A673 (cell line): ENCODE measurements at places on chromosomes 5 and 9. TPM values are rescaled to one million over a fixed set of nuclear protein-coding genes. Genes with fewer than 3 reads are reported as not detected.

- no peak overlapping the region for H3K4me3 ChIP-seq
- H3K27ac ChIP-seq: no peak overlapping the region
- H3K4me1 ChIP-seq: no peaks in the 10 kb centered on the region
- no peaks in the 10 kb centered on the region for H3K36me3 ChIP-seq
These were observed 18.3 kb upstream of the IRX4 start for GRCh38 chr5:1901061-1901460.

KLHL3 gene
- 0.58 and 0.66 TPM in 2 replicates for total RNA-seq

GRCh38 chr5:159515909-159516415 lies 185.7 kb upstream of the IL12B start:
- H3K36me3 ChIP-seq: no peaks in the 10 kb centered on the region
- H3K4me1 ChIP-seq: no peaks in the 10 kb centered on the region
- no peaks in the 10 kb centered on the region for H3K27me3 ChIP-seq
- peak; percentile 48 for DNase-seq
- no peak overlapping the region for H3K27ac ChIP-seq

GRCh38 chr9:136692185-136693134 lies 5.2 kb upstream of the AGPAT2 start:
- H3K4me3 ChIP-seq: no peak overlapping the region
- H3K27me3 ChIP-seq: no peaks in the 10 kb centered on the region
- H3K27ac ChIP-seq: no peak overlapping the region
- no peaks in the 10 kb centered on the region for H3K4me1 ChIP-seq
- H3K36me3 ChIP-seq: no peaks in the 10 kb centered on the region

DNA sequence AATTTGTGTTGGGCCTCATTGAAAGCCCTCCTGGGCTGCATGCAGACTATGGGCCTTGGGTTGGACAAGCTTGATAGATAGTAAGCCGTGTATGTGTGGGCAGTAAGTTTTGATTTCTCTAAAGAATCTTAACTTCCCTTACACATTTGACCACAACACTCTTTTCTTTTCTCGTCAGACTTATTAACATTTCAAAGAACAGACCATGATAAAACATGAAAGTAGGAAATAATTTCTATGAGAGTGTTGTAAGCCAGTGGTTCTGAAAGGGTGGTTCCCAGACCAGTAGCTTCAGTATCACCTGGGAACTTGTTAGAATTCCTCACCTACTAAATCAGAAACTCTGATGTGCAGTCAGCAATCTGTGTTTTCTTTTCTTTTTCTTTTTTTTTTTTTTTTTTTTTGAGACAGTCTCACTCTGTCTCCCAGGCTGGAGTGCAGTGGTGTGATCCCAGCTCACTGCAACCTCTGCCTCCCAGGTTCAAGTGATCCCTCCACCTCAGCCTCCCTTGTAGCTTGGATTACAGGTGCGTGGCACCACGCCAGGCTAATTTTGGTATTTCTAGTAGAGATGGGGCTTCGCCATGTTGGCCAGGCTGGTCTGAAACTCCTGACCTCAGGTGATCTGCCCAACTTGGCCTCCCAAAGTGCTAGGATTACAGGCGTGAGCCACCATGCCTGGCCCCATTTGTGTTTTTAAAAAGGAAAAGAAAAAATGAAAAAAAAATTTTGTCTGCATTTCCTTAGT lies 20.0 kb upstream of the GCNT1 start:
- no peak overlapping the region for H3K27ac ChIP-seq
- no peaks in the 10 kb centered on the region for H3K36me3 ChIP-seq
- H3K4me3 ChIP-seq: no peak overlapping the region
- H3K27me3 ChIP-seq: no peaks in the 10 kb centered on the region
- no peaks in the 10 kb centered on the region for H3K4me1 ChIP-seq

DNA sequence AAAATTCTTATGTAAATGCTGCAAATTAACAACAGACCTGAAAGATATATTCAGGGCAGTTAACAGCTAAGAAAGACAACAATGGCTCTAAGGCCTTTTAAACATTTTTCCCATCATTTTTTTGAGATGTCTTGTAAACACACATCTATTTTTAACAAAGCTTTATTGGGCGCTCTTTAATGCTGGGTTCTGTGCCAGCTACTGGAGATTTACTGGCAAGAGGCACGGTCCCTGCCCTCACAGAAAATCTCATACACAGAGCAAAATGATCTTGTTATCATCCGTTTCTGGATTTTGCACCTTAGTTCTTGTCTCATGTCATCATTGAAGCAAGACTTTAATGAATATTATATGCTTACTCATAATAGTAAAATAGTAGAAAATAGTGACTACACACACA lies 1022.3 kb upstream of the WWC1 start:
- H3K27ac ChIP-seq: no peak overlapping the region
- H3K36me3 ChIP-seq: no peaks in the 10 kb centered on the region
- no peaks in the 10 kb centered on the region for H3K27me3 ChIP-seq
- H3K4me1 ChIP-seq: no peaks in the 10 kb centered on the region
- no peak overlapping the region for H3K4me3 ChIP-seq

DNA sequence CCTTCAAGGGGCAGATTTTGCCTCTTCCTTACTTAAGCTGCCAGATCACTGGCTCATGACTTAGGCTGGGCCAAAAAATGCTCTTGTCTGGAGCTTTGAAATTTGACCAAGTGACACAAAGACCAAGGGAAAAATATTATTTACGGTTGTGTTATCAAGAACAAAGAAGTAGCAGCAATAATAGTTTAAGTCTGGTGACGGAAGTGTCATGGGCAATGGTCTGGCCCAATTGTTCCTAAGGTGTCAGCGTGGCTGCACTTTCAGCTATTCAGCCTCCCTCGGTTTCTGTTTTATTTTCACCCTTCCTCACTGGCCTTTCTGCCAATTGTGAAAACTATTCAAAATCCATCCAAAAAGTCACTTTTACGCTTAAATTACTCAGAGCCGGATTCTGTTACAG lies 185.3 kb downstream of the CDH18 start:
- no peak overlapping the region for H3K4me3 ChIP-seq
- no peak for DNase-seq

FBP2 gene
- 0.21 TPM in 1 of 2 replicates, not detected in the other for total RNA-seq
